Fibroblast of the aortic adventitia (primary cell): ENCODE measurements at places on chromosomes 16 and 17.

- no peak for DNase-seq
Measured at GRCh38 chr17:16872351-16873173, 99.4 kb downstream of the TNFRSF13B start.

DNA sequence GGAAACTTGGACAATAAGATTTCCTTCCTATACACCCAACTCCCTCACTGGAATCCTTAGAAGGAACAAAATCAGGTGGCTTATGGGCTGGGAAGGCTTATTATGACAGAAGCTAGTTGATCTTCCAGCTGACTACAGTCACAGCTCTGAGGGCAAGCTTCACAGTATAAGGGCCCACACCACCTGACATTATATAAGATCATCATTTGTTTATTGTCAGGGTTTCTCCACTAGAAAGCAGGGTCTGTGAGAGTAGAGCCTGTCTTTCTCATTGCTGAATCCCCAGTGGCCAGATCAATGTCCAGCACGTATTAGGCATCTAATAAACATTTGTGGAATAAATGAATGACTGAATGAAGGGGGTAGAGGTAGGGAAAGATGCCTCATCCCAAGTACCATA lies 57.8 kb upstream of the PHOSPHO1 start:
- DNase-seq, result no peak

DNA sequence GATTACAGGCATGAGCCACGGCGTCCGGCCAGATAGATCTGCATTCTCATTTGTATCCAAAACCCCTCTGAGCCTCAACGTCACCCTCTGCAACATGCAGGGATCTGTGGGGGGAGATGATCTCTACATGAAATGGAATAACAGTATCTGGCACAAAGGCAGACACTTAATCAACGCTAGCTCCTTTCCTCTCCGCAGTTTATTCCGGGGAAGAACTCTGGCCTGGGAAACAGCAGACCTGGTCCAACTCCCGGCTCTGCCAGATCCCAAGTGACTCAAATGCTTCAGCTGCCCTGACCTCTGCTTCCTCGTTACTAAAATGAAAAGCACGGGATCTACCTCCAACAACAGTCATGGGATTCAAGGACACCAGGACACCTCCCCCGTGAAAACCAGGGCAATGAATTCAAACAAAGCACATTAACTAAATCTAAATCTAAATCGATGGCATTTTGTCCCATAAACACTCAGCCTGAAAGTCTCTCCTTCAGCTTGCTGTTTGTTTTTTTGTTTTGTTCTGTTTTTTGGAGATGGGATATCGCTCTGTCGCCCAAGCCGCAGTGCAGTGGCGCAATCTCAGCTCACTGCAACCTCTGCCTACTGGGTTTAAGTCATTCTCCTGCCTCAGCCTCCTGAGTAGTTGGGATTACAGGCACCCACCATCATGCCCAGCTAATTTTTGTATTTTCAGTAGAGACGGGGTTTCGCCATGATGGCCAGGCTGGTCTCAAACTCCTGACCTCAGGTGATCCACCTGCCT lies 78.2 kb downstream of the NXN start:
- peak; percentile 84 for DNase-seq

DNA sequence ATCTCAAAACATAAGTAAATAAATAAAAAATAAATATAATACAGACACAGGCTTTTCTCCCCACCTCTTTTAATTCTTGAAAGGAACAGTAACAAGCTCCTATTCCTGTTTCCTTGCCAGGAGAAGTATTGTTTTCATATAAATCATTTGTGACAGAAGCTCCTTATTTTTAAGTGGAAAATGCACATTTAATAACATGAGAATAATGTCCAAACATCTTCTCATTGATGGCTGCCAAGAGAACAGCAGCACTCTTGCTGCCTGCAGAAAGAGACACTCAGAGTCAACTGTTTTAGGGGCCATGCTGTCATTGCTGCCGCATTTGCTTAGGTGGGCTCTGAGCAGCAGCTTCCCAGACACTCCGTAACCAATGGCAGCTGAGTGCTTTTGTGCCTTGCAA lies 580.1 kb downstream of the WWOX start:
- no peak for DNase-seq

GRCh38 chr17:16997514-16998429 lies 25.9 kb upstream of the TNFRSF13B start:
- peak; percentile 34 for DNase-seq

- no peak for DNase-seq
Measured at GRCh38 chr16:89437251-89437987, 52.9 kb downstream of the ANKRD11 start.

DNA sequence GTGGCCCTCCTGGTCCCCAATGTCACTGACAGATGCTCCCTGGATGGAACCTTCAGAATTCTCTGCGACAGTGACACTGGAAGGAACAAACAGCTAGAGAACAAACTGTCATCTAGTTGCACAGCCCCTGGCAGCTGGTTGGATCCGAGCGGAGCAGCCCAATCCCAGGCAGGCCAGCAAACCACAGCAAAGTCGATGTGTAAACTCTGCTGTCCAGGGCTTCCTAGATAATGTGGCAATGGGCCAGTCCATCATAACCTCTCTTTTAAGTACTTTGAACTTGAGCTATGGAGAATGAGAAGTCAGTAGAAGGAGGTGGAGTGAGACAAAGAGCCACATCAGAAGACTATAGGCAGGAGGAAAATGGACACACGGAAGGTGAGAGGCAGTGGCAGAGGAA lies 323.0 kb downstream of the CBLN1 start:
- DNase-seq, result no peak

- peak; percentile 6 for DNase-seq
Measured at GRCh38 chr17:3501344-3501743, 25.5 kb downstream of the ASPA start.

GRCh38 chr17:27579897-27580321 lies 51.1 kb upstream of the LGALS9 start:
- no peak for DNase-seq

DNA sequence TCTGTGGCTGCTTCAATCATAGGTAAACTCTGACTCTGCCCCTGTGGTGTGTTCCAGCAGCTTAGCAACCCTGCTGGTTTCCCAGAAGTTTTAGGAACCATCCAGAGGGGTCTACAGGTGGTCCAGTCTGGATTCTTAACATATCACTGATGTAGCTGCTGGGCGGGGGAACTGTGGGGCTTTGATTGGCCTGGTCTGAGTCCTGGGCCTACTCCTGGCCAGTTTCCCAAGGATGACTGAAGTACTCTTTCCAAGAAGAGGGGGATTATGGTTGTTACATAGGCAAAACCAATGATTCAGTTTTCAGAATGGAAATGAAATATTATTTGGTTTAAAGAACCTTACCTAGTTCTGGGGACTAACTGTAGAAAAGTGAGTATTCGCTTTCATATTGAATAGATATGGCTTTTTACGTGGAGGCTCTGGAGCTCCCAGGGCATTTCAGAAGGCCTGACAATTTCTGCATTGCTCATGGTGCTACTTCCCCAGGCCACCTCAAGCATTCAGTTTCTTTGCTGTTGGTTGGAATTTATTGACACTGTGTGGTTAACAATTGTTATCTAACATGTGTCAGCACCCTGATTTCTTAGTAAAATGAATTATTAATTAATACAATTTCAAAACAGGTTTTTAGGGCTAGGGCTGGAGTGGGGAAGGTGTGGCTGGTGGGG lies 38.4 kb downstream of the EPN2 start:
- DNase-seq, result no peak

- no peak for DNase-seq
Measured at GRCh38 chr17:43010667-43011308, 4.2 kb downstream of the IFI35 start.

DNA sequence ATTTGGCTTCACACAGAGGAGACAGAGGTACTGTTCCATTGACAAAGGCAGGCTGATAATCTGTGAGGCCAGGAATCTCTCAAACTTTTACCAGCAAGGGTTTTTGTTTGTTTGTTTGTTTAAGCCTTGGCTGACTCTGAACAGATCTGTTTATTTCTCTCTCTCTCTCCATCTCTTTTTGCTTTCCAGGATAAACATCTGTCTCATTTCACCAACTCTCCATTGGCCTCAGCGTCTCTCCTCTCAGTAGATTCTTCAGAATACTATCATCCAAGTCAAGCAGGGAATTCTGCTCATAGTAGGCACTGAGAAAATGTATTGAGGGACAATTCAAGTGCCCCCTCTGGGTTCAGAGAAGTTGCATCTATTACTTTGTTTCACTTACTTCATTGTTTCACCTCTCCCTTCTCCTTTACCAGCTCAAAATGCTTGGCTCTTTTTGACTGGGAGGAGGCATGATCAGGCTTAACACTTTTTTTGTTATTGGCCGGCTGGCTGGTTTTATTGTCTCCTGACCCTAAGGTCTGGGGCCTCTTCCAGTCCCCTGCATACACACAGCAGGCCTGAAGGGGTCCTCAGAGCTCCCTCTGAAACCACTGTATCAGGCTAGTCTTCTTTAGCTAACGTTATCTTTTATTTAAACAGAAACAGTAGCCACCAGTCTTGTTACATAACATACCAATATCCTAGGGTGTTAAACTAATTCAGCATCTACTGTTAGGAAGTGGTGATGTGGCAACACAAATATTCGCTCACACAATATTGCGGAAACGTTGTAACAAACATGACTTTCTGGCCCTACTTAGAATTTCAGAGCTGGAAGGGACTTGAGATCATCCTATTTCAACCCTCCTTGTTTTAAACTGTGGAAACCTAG lies 2.0 kb upstream of the YPEL2 start:
- DNase-seq, result peak; percentile 89

- peak; percentile 6 for DNase-seq
Measured at GRCh38 chr17:36722121-36722902, 120.9 kb downstream of the MRM1 start.

DNA sequence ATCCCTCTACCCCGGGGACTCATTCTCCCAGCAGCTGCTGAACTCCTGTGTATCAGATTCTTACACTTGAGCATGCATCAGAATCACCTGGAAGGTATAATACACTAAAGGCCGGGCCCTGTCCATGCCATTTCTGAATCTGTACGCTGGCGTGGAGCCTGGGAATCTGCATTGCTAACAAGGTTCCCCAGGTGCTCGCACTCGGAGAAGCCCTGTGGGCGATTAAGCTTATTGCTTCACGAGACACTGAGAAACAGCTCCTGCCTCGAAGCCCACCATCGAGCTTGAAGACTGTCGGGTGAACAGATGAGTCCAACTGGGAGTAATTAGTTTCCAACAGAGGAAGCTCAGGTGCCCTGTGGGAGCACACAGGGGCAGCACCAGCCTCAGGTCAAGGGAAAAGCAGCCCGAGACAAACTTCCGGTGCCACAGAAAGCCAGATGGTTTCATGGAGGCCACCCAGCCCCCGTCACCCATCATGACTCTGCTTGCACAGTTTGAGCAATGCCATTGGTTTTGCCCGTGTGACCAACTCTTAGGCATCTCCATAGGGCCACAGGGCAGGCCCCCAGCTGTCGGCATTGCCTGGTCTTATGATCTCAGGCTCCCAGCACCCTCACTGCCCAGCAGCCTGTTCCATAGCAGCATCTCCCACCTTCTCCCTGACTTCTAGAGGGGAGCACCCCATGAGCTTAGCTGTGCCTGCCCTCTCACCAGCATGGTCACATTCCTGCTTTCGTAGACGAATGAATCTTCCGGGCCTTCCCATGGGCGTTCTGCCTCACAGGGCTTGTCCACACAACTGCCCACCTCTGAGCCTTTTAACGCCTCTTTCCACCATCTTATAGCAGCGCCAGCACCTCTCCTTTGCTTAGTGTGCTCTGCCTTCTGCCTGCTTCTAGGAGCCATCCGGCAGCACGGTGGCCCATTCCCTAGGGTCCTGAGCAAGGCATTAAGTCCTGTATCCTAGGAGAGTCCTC lies 10.9 kb downstream of the CTRB2 start:
- DNase-seq, result no peak

DNA sequence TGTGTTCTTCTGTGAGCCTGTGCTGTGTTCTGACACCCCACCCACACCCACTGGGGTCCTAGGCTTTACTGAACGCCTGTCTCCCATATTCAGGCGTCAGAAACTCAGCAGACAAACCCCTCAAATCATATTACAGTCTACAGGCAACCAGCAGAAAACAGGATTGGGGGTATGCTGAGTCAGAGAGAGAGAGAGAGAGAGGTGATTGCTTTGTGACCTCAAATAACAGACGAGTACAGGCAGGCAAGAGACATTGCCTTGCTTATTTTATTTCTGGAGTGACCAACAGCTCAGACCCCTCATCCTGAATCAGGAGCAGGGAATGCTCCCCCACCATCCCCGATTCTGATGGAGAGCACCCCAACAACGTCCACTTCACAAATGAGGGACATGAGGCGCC lies 473.9 kb downstream of the PMP22 start:
- DNase-seq, result no peak

- DNase-seq, result no peak
Measured at GRCh38 chr16:70692873-70693671, 7.2 kb upstream of the MTSS2 start.

GRCh38 chr17:18009609-18010420 lies 29.2 kb downstream of the ATPAF2 start:
- DNase-seq, result no peak

DNA sequence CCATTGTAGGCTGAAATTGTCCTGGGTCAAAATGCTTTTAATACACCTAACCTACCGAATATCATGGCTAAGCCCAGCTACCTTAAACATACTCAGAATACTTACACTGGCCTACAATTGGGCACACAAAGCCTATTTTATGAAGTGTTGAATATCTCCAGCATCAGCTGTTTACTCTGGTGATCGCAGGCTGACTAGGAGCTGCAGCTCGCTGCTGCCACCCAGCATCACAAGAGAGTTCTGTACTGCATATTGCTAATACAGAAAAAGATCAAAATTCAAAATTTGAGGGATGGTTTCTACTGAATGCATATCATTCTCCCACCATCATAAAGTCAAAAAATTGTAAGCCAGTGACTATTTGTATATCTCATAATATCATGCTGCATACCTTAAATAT lies 55.3 kb downstream of the ULK2 start:
- DNase-seq, result peak; percentile 5

- no peak for DNase-seq
Measured at GRCh38 chr17:66863820-66864219, 28.9 kb downstream of the CACNG5 start.

- DNase-seq, result no peak
Measured at GRCh38 chr17:41411072-41411840, 13.1 kb downstream of the KRT37 start.

GRCh38 chr17:79478051-79478461 lies 132.8 kb downstream of the RBFOX3 start:
- no peak for DNase-seq

DNA sequence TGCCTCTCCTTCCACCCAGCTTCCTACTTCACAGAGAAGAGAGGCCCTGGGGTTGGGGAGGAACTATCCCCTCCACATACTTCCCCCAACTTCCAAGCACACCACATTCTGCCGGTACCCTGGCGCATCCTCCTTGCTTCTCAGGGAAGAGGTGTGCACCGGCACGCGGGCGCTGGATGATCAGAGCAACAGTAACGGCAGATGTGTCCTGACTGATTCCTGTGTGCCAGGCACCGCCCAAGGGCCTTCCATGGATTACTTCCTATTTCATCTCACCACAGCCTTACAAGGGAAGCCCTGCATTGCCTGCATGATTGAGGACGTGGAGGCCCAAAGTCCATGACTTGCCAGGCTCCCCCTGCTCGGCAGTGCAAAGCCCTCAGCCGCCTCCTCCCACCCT lies 21.1 kb upstream of the MLKL start:
- DNase-seq, result no peak

- no peak for DNase-seq
Measured at GRCh38 chr17:71900621-71901229, 220.1 kb upstream of the SOX9 start.

GRCh38 chr16:55273959-55274358 lies 50.0 kb upstream of the IRX6 start:
- no peak for DNase-seq

GRCh38 chr16:14117051-14117450 lies 45.9 kb downstream of the MRTFB start:
- no peak for DNase-seq

GRCh38 chr17:81436294-81436849 lies 41.1 kb downstream of the BAHCC1 start:
- DNase-seq, result no peak

- no peak for DNase-seq
Measured at GRCh38 chr16:85728879-85729278, 22.0 kb downstream of the C16orf74 start.
